Liver (tissue), 10 donors: ENCODE measurements at places on chromosomes 5 and 9. TPM values are rescaled to one million over a fixed set of nuclear protein-coding genes. Genes with fewer than 3 reads are reported as not detected.

PCDHGA5 gene
- total RNA-seq, result 0.50 TPM

COL23A1 gene
- total RNA-seq, result 0.33 TPM

SV2C gene
- not detected for total RNA-seq

- H3K4me3 ChIP-seq, result no peak overlapping the region
- no peak for DNase-seq
- no peaks in the 10 kb centered on the region for H3K27me3 ChIP-seq
- peaks cover 14% of the 10 kb centered on the region for H3K4me1 ChIP-seq
- H3K36me3 ChIP-seq, result no peaks in the 10 kb centered on the region
These were observed 4.8 kb upstream of the ENTPD8 start for GRCh38 chr9:137445930-137446431.

MAMDC2 gene
- total RNA-seq, result 0.28 TPM

DNA sequence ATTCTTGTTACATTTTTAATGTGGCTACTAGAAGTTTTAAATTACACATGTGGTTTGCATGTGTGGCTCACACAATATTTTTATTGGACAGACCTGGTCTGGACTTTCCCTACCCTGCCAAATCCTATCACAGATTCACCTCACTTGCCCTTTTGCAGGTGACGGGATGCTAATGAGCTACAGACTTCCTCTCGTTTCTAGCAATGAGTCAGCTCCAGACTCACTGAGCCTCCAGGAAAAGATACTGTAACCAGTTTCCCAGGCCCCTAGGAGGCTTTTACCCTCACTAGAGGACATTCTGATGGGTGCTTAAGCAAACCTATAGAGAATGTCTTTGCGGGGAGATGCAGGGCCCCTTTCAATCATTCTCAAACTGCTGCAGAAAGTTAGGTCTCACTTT, 135.4 kb downstream of the WDR41 start:
- H3K4me1 ChIP-seq, result peaks cover 4% of the 10 kb centered on the region
- H3K4me3 ChIP-seq, result no peak overlapping the region
- H3K27me3 ChIP-seq, result no peaks in the 10 kb centered on the region
- no peaks in the 10 kb centered on the region for H3K36me3 ChIP-seq

DNA sequence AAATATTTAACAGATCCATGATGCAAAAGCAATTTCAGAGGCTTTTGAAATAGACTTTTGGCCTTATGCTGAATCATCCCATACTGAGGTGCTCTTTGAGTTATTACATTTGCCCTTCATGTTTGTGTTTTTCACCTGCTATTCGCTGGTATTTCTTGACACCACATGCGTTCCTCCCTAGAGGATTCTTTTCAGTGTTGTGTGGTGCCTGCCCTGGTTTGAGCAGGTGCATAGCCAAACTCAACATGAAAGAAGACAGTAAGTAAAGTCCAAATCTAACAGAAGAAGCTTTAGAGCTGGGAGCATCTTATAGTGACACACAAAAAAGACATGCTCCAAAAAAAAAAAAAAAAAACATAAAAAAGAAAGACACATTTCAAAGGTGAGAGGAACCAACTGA, 796.3 kb downstream of the SEMA5A start:
- no peak overlapping the region for H3K27ac ChIP-seq
- no peaks in the 10 kb centered on the region for H3K4me1 ChIP-seq
- no peaks in the 10 kb centered on the region for H3K27me3 ChIP-seq
- no peak for DNase-seq

GRCh38 chr5:61280761-61281427, 51.2 kb upstream of the ZSWIM6 start:
- H3K27ac ChIP-seq, result no peak overlapping the region
- no peaks in the 10 kb centered on the region for H3K27me3 ChIP-seq
- no peaks in the 10 kb centered on the region for H3K36me3 ChIP-seq
- no peaks in the 10 kb centered on the region for H3K4me1 ChIP-seq
- DNase-seq, result no peak

GRCh38 chr5:84374568-84374967, 10.1 kb downstream of the EDIL3 start:
- no peaks in the 10 kb centered on the region for H3K27me3 ChIP-seq
- no peaks in the 10 kb centered on the region for H3K4me1 ChIP-seq
- H3K27ac ChIP-seq, result no peak overlapping the region
- H3K36me3 ChIP-seq, result no peaks in the 10 kb centered on the region

DNA sequence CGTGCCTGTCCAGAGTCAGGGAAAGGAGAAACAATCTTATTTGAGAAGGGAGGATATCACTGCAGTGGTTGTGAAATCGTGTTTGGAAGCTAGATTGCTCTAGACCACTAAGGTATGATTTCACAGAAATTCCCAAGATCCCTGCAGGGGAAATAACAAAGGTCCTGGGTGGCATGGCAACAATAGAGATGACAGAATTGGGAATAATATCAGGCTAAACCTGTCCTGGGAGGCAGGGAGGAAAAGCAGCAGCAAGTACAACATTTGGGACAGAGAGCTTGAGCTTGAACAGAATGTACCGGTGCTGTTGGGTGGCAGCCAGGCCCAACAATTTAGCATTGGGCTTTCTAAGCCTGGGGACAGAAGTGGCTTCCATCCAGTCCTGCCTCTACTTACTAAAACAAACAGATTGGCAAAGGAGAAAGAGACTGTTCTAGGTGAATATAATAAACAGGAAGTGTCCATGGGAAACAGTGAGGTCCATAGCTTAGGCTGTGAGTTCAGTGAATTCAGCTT, 17.0 kb upstream of the ARHGAP26 start:
- H3K36me3 ChIP-seq, result no peaks in the 10 kb centered on the region
- peaks cover 4% of the 10 kb centered on the region for H3K4me1 ChIP-seq
- no peak for DNase-seq

- no peaks in the 10 kb centered on the region for H3K27me3 ChIP-seq
- H3K4me1 ChIP-seq, result no peaks in the 10 kb centered on the region
- DNase-seq, result no peak
- H3K27ac ChIP-seq, result no peak overlapping the region
- no peak overlapping the region for H3K4me3 ChIP-seq
These were observed 61.7 kb upstream of the ELAVL2 start for GRCh38 chr9:23887781-23888180.

- DNase-seq, result no peak
- H3K4me1 ChIP-seq, result peaks cover 41% of the 10 kb centered on the region
- H3K36me3 ChIP-seq, result no peaks in the 10 kb centered on the region
- peak overlapping the region; percentile 82 for H3K27ac ChIP-seq
- H3K27me3 ChIP-seq, result no peaks in the 10 kb centered on the region
- H3K4me3 ChIP-seq, result no peak overlapping the region
These were observed 43.1 kb upstream of the RXRA start for GRCh38 chr9:134283111-134283515.

C9orf153 gene
- 0.42 TPM for total RNA-seq

DNA sequence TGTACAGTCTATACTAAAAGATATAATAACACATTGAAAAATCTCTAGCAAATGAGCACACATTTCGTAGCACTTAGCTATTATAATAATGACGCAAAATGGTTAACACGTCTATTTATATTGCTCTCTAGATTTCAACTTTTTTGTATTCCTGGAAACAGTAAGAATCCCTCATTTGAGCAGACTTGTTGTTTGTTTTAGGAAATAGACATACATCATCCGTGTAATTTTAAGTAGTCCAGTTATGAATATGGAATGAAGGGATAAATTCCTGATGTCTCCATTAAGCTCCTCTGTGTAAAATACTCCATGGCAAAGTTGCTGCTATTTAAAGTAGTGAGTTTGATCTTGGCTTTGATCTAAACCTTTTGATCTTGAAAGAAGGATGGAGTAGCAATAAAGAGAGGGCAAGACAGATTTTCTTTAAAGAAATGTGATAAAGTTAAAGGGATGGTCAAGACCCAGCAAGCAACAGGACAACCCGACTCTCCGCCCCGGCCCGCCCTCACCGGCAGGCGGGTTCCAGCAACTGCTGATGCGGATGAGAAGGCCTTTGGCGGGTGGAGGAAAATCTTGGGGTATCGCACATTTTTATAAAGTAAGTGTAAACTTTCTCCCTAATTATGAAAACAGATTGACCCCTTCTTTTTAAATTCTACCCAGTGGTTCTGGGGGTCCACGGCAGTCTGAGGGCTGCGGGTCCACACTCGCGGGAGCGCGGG, 277.4 kb downstream of the AOPEP start:
- peaks cover 12% of the 10 kb centered on the region for H3K4me1 ChIP-seq
- no peaks in the 10 kb centered on the region for H3K27me3 ChIP-seq
- H3K4me3 ChIP-seq, result peak overlapping the region; percentile 95
- H3K27ac ChIP-seq, result peak overlapping the region; percentile 97

NUDCD2 gene
- 4.0 TPM for total RNA-seq

FAM78A gene
- 2.1 TPM for total RNA-seq

- H3K27ac ChIP-seq, result no peak overlapping the region
- no peak for DNase-seq
- H3K36me3 ChIP-seq, result no peaks in the 10 kb centered on the region
- no peak overlapping the region for H3K4me3 ChIP-seq
These were observed 326.4 kb downstream of the TRIM32 start for GRCh38 chr9:117013440-117013995.

DNA sequence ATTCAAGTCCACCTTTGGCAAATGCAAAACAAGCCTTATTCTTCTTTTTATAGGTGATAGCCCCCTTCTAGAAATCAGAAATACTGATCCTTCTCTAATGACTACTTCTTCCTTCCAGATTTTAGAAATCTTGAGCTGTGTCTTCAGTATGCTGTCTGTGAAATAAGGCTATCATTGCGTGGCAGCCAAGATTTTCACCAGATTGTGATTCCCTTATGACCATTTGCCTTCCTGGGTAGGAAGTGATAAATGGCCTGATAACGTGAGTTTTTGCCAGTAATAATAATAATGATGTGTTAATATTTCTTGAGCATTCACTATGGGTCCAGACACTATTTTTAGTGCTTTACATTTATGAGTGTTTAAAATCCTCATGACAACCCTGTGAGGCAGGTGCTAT, 80.9 kb downstream of the PIP5K1B start:
- H3K27me3 ChIP-seq, result no peaks in the 10 kb centered on the region
- no peak overlapping the region for H3K27ac ChIP-seq
- H3K4me3 ChIP-seq, result no peak overlapping the region
- no peak for DNase-seq
- H3K36me3 ChIP-seq, result no peaks in the 10 kb centered on the region
- H3K4me1 ChIP-seq, result peaks cover 7% of the 10 kb centered on the region

REEP5 gene
- 42.4 TPM for total RNA-seq

S100Z gene
- 0.33 TPM for total RNA-seq

DNA sequence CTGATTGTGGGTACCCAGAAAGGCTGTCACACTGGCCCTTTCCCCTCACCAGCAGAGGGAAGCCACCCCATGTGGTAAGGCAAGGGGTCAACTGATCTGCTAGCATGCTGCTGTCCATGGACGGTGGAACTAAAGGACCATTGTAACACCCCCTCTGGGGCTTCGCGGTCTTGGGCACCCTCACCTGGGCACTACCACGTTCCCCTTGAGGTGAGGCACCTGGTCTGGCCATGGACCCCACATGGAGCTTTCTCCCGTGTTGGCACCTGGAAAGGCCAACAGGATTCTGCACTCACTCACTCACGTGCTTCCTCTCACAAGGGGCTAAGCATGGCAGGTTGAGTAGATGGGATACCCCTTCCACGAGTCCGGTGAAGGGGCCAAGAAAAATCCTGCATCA, 72.0 kb upstream of the RFX3 start:
- H3K27ac ChIP-seq, result no peak overlapping the region
- no peaks in the 10 kb centered on the region for H3K4me1 ChIP-seq
- no peak overlapping the region for H3K4me3 ChIP-seq

- H3K27ac ChIP-seq, result no peak overlapping the region
- no peaks in the 10 kb centered on the region for H3K27me3 ChIP-seq
- DNase-seq, result no peak
- no peaks in the 10 kb centered on the region for H3K36me3 ChIP-seq
These were observed 72.9 kb upstream of the SPTLC1 start for GRCh38 chr9:92187989-92188714.

GRCh38 chr9:98057138-98057799, 737 bp downstream of the NANS start:
- DNase-seq, result no peak
- H3K36me3 ChIP-seq, result peaks cover 7% of the 10 kb centered on the region
- H3K4me3 ChIP-seq, result peak overlapping the region; percentile 87
- no peaks in the 10 kb centered on the region for H3K27me3 ChIP-seq

GRCh38 chr9:136981588-136982231, 1.1 kb upstream of the LCNL1 start:
- peaks cover 2% of the 10 kb centered on the region for H3K27me3 ChIP-seq
- no peaks in the 10 kb centered on the region for H3K36me3 ChIP-seq
- DNase-seq, result no peak
- peaks cover 7% of the 10 kb centered on the region for H3K4me1 ChIP-seq
- H3K4me3 ChIP-seq, result no peak overlapping the region
- H3K27ac ChIP-seq, result no peak overlapping the region

- H3K27me3 ChIP-seq, result no peaks in the 10 kb centered on the region
- H3K4me3 ChIP-seq, result no peak overlapping the region
- no peak for DNase-seq
- no peak overlapping the region for H3K27ac ChIP-seq
- no peaks in the 10 kb centered on the region for H3K4me1 ChIP-seq
- no peaks in the 10 kb centered on the region for H3K36me3 ChIP-seq
These were observed 558.8 kb downstream of the NR2F1-AS1 start for GRCh38 chr5:93022211-93022610.

DNA sequence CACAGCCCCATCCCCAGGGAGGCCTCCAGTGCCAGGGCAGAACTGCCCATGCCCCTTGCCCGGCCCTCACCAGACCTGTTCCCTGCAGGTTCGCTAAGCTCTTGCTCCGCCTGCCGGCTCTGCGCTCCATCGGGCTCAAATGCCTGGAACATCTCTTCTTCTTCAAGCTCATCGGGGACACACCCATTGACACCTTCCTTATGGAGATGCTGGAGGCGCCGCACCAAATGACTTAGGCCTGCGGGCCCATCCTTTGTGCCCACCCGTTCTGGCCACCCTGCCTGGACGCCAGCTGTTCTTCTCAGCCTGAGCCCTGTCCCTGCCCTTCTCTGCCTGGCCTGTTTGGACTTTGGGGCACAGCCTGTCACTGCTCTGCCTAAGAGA, 110.1 kb downstream of the RXRA start:
- no peaks in the 10 kb centered on the region for H3K36me3 ChIP-seq
- H3K4me3 ChIP-seq, result no peak overlapping the region

- no peaks in the 10 kb centered on the region for H3K27me3 ChIP-seq
- no peak overlapping the region for H3K4me3 ChIP-seq
- no peaks in the 10 kb centered on the region for H3K36me3 ChIP-seq
- DNase-seq, result no peak
- no peak overlapping the region for H3K27ac ChIP-seq
- no peaks in the 10 kb centered on the region for H3K4me1 ChIP-seq
These were observed 12.5 kb downstream of the TRIP13 start for GRCh38 chr5:905139-905642.

LRRC19 gene
- 2.0 TPM for total RNA-seq
